ENCODE measurements at places on chromosomes 5 and 9.

- no peak for DNase-seq
Measured at GRCh38 chr5:3385991-3386519, 209.6 kb upstream of the IRX1 start.

- no peak for DNase-seq
Measured at GRCh38 chr9:109167716-109168115, 667 bp upstream of the FRRS1L start.

DNA sequence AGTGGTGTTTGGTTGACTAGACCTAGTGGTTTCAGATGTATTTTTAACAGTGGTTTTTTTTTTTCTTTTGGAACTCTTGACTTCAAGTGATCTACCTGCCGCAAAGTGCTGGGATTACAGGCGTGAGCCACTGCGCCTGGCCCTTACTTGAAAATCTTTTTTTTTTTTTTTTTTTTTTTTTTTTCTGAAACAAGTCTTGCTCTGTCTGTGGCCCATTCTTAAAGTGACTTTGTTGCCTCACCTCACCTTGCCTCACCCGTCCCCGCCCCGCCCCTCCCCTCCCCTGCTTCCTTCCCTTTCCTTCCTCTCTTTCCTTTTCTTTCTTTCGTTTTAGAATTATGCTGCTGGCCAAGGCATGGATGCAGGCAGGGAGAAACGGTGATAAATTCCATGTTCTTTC is 26.0 kb downstream of the GPBP1 start:
- no peak for DNase-seq

DNA sequence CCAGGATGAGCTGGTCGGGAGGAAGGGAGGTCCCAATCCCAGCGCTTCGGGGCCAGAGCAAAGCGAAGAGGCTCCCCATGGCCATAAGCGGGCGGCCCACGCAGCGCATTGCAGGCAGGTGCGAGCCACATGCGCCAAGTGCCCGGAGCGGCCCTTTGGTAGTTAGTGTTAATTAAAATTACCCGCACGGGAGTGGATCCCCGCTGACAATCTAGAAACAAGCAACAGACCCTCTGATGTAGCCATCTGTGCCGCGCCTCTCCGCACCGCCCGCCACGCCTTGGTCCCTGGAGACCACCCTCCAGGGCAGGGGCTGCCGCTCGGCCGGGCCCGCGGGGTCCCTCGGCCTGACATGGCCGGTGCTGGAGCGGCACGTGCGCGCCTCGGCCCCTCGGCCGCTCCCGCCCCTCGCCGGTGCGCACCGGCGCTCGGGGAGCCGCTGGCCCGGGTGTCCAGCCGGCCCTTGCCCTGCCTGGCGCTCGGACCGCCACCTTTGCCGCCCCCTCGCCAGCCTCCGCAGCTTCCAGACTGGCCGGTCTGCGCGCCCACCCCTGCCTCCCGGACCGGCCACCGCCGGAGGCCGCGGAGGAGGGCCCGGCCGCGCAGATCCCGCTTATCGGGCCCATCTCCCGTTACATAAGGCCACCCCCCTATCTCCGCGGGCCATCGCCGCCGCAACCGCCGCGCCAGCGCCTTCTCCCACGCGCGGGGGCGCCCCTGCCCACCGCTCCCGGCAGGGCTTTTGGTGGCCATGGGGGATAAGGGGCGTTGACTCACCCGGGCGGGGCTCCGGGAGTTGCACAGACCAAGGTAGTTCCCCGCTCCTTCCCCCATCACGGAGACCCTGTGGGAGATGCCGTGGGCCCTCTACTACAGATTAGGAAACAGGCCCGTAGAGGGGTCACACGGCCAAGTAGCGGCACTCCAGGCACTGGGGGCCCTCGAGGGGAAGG is 1.9 kb upstream of the IL13 start:
- DNase-seq, result no peak

DNA sequence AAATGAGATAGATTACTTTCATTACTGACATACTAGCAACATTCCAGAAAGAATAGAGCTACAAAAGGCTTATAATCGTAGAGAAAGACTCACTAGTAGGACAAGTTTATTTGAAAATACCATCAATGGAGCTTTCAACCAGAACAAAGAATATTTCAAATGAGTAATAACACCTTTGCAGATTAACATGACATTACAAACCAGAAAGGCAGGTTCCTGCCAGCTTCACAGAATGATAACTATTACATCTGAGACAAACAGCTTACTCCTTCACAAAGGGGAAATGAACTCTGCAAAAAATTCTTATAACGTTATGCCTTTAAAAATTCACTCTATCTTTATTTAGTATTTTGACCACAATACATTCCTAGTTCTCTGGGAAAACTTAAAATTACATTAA is 103.1 kb downstream of the EPB41L4A start:
- no peak for DNase-seq

- no peak for DNase-seq
Measured at GRCh38 chr5:59222687-59223511, 640.0 kb downstream of the RAB3C start.

DNA sequence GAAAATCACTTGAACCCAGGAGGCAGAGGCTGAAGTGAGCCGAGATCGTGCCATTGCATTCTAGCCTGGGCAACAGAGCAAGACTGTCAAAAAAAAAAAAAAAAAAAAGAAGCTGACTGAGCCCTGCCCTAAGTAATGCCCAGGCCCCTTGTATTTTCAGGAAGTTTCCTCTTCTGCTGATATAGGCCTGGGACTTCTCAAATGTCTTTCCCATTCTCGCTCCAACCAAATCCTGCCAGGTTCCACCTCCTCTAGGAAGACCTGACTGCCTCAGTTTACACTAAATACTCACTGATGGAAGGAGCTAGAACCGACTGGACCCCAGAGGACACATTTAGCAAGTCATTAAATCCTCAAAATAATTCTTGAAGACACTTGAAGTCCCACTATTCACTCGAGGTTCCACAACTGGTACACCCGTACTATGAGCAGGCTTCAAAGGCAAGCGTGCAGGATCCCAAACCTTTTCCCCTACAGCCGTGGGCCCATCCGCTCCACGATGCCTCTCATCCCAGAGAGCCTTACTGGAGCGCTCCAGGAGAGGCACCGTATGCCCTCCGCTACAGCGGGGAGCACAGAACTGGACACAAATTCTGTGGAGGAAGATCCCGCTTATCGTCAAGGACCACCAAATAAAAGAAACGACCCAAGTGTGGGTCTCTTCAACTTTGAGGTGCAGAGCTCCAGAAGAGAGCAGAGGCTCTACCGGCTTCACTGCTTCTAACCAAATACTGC is 676 bp downstream of the NOL6 start:
- DNase-seq, result no peak

DNA sequence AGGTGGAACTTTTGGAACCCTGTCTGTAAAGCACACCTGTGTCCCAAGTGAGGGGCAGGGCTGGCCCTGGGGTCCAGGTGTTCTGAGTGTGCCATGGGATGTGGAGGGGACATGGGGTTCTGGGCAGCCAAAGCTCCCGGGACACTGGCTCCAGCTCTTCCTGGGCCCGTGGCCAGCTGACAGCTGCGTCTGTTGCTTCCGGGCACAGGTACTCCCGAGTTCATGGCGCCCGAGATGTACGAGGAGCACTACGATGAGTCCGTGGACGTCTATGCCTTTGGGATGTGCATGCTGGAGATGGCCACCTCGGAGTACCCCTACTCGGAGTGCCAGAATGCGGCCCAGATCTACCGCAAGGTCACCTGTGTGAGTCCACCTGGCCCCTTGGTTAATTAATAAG is 50.7 kb downstream of the WNK2 start:
- DNase-seq, result no peak

GRCh38 chr5:911601-912000 is 18.9 kb downstream of the TRIP13 start:
- no peak for DNase-seq

- no peak for DNase-seq
Measured at GRCh38 chr5:75623846-75624245, 12.6 kb downstream of the ANKDD1B start.

DNA sequence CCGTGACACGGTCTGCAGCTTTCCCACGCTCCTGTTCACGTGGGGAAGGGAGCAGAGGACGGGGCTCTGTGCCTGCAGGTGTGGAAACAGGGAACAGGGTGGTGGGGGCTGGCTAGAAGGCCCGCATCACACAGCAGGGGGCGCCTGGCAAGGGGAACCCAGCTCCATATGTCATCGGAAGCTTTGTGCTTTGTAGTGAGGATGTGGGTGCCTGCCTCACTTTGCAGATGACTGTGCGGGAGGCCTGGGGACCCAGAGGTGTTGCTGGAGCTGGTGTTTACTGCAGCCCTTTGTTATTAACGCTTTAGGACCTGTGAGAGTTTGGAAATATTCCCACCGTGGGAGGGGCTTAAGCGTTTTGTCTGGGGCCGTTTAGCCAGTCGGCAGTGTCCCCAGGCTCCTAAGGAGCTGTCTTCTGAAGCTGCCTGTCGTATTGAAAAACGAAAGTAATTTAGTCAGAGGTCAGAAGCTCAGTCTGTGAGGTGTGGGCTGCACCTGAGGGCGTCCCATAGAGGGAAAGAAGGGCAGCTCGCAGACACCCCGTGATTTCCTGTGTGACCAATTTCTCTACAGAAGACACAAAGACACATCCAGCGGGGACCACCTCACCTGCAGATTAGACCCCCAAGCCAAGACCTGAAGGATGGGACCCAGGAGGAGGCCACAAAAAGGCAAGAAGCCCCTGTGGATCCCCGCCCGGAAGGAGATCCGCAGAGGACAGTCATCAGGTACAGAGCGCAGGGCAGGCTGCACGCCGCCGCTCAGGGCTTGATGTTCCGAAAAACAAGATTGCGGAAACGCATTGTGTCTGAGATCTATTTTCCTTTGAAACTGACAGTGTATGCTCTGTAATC is 9.1 kb downstream of the MAN1B1 start:
- DNase-seq, result peak; percentile 82

DNA sequence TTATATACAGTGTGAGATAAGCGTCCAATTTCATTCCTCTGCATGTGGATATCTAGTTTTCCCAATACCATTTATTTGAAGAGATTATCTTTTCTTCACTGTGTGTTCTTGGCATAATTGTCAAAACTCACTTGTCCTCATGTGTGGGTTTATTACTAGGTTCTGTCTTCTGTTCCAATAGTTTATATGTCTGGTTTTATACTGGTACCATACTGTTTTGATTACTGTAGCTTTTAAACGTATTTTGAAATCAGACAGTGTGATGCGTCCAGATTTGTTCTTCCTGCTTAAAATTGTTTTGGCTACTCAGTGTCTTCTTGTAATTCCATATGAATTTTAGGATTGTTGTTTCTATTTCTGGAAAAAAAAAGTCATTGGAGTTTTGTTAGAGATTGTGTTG is 10.2 kb downstream of the NDUFAF2 start:
- no peak for DNase-seq

- no peak for DNase-seq
Measured at GRCh38 chr5:7897014-7897600, 28.2 kb downstream of the MTRR start.

DNA sequence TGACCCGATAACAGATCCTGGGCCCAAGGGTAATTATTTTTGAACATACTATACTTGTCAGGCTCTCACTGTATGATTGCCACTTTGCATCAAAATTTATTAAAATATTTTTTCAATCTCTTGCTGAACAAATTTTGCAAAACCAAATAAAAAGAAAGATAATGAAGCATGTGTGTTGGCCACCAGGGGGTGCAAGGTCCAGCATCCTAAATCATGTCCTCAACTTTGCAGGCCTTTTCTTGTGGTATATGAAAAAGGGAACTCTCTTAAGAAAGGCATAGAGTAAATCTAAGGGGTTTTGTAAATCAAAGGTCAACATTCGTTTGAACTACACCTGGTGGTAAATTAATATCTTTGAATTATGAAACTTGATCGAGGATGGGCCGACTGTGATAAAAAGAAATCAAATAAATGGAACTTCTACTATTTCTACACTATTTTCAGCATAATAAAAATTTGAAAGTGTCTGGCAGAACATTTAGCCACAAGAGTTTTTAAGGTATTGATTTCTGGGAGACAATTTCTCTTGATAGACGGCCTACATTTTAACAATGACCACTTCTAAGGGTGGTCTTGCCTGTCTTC is 676.5 kb downstream of the DMRTA1 start:
- no peak for DNase-seq

- DNase-seq, result no peak
Measured at GRCh38 chr5:43461066-43461465, 22.6 kb downstream of the TMEM267 start.

GRCh38 chr9:119861842-119862241 is 492.6 kb upstream of the BRINP1 start:
- DNase-seq, result no peak

GRCh38 chr5:32082701-32083100 is 91.4 kb downstream of the GOLPH3 start:
- no peak for DNase-seq

DNA sequence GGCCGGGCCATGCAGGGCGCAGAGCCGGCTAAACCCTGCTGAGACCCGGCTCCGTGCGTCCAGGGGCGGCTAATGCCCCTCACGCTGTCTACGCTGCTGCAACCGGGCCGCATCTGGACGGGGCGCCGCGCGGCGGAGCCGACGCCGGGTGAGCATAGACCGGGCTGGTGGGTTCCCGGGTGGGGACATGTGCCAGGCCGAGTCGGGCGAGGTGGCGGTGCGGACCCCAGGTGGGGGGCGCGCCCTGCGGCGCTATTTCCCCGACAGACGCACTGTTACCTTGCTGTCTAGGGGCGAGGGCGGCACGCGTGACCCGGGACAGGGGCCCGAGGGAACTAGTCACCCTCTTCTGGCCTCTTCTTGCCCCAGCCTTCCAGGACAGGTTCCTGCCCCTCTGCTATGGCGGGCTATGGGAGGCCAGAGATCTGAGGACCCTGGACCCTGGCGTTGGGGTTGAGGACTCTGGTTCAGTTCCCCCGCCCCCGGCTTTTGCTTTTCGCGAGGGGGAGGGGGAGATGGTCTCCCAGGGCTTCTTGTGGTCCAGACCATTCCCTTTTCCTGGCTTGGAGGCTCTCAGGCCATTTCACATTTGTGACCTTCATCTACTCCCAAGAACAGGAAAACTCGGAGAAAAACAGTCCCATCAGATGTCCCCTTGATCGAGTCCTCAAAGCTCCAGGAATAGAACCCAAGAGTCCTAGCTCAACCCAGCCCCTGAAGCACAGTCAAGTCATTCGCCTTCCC is 536 bp downstream of the SLC27A4 start:
- no peak for DNase-seq

DNA sequence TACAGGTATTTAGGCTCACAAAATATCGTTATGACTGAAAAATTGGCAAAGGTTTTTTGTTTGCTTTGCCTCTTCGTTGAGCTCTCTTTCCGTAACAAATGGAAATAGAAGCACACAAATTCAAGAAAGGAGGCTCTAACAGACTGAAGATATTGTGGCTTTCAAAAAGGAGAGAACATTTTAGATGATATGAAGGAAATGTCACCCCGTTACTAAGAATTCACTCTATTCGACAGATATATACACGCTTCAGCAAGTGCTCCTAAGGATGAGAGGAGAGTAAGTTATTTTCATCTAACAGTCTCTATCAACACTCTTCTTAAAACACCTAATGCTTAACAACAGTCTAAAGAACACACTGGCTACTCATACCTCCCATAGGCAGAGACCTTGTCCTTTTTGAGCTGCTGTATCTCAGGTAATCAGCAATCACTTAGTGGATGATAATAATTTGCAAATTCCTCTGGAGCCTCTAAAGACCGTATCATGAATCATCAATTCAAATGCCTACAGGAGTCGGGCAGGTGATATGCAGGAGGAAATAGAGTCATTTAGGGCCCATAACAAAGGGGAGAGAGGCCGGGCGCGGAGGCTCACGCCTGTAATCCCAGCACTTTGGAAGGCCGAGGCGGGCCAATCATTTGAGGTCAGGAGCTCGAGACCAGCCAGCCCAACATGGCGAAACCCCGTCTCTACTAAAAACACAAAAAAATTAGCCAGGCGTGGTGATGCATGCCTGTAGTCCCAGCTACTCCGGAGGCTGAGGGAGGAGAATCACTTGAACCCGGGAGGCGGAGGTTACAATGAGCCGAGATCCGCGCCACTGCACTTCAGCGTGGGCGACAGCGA is 1.4 kb upstream of the HSDL2 start:
- no peak for DNase-seq

- no peak for DNase-seq
Measured at GRCh38 chr5:74131250-74131649, 505.3 kb downstream of the ARHGEF28 start.

All from T-helper 9 cell (primary cell).